GM23338 (cell line): ENCODE measurements at places on chromosomes 2 and 18. TPM values are rescaled to one million over a fixed set of nuclear protein-coding genes. Genes with fewer than 3 reads are reported as not detected.

DNA sequence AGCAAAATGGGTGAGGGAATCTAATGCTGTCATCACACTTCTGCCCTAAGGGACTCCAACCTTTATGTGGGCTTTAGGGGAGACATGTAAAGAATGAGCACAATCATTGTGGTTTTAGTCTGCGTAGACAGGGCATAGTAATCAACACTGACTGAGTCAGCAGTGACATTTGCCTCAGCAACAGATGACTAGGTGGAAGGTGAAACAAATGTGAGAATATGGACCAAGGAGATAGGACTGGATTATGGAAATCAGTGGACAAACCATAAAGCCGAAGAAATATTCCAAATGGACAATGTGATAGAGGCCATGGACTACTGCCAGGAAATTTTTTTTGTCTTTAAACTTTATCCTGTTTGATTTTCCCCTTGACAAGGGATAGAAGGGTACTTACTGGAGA is 83.9 kb downstream of the PDK1 start:
- no peak for DNase-seq

DNA sequence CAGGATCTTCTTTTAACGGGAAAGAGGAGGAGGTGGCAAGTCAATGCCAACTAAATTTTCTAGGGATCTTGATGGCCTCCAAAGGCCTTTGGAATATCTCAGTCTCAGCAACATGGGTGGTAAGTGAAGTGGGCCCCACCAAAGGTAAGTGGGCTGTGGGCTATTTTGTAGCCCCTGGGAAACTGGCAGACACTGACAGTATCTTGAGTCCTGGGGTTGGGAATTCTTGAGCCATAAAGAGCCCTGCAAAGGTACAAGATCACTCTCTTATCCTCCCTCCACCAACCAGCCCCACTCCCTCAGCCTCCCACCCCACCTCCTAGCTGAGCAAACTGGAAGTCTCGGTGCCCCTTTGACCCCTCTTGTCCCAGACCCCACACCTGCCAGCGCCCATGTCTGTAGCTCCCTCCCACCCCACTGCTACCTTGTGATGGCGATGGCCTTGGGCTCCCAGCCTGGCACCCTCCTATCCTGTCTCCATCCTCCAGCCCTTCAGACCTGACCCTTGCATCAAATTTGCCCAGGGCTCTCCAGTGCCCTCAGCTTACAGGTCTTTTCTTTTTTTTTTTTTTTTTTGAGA is 8.5 kb downstream of the ATP6V1B1 start:
- no peak for DNase-seq

- no peak for DNase-seq
Measured at GRCh38 chr2:222805591-222806304, 55.1 kb upstream of the ACSL3 start.

DNA sequence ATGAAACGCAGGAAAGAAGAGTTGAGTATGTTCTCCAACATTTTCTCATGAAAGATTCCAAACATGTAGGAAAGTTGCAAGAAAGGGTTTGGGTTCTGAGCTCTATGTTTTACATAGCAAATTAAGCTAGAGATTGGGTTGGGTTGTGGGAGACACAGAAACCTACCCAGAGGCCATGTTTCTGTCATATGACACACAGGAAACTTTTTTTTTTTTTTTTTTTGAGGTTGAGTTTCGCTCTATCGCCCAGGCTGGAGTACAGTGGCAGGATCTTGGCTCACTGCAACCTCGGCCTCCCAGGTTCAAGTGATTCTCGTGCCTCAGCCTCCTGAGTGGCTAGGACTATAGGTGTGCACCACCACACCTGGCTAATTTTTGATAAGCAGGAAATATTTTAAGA is 57.6 kb downstream of the DOCK10 start:
- DNase-seq = no peak

- no peak for DNase-seq
Measured at GRCh38 chr2:217667512-217667911, 335.3 kb downstream of the TNS1 start.

- peak; percentile 21 for DNase-seq
Measured at GRCh38 chr2:184814421-184814820, 216.1 kb downstream of the ZNF804A start.

DNA sequence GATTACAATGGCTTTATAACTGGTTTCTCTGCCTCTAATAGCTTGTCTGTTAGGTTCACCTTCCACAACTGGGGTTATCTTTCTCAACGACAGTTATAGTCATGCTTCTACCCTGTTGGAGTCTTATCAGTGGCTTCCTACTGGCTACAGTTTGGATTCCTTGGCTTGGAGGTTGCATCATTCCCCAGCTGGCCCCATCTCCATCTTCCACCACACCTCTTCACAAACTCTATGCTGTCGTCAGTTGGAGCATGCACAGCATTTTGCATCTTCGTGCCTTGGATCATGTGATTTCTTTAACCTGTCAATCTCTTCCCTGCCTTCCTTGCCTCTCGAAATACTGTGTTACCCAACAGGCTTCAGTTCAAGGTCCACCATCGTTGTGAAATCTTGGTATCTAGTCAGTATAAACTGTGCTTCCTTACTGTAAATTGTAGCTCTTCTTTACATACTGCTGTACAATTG is 316.3 kb upstream of the CXCR4 start:
- DNase-seq = no peak

DNA sequence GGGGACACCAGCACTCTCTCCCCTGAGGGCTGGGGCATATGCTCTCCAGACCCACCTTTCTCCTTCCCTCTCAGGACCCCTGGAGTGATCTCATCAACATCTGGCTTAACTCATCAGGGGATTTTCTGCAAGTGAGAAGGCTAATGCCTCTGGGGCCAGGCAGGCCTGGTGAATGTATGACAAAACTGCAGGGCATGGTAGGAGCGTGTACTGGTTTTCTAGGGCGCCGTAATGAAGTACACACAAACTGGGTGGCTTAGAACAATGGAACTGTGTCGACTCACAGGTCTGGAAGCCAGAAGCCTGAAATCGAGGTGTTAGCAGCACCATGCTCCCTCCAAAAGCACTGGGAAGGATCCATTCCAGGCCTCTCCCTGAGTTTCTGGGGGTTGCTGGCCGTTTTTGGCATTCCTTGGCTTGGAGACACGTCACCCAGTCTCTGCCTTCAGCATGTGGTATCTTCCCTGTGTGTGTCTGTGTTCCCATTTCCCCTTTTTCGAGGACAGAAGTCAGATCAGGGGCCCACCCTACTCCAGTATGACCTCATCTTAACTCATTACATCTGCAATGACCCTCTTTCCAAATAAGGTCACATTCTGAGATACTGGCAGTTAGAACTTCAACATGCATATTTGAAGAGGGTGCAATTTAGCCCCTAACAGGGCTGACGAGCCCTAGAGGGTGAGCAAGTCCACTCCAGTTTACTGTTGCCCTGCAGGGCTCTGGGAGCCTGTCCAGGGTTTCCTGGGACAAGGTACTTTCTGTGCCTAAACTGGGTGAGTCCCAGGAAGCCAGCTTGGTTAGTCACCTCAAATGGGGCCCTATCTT is 45.5 kb upstream of the CAB39 start:
- no peak for DNase-seq

- no peak for DNase-seq
Measured at GRCh38 chr2:121231385-121232000, 53.5 kb downstream of the TFCP2L1 start.

- DNase-seq = no peak
Measured at GRCh38 chr2:108278631-108279030, 10.1 kb upstream of the SULT1C2 start.

GRCh38 chr2:211351987-211352386 is 795.6 kb downstream of the CPS1 start:
- no peak for DNase-seq

DNA sequence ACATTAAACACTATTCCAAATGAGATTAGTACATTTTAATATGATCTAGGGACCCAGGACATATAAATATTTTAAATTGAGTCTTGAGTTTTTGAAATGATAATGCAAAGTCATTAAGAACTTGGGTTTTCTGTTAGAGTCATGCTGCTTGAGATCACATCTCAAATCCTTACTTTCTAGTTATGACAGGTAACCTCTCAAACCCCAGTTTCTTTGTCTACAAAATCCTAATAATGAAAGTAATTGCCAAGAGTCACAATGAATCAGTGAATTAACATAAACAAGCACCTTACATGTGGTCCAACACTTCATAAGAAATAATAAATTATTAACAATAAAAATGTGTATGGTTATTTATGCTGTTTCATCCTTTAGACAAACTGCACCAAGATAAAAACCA is 607.6 kb downstream of the LRP1B start:
- DNase-seq = no peak

DNA sequence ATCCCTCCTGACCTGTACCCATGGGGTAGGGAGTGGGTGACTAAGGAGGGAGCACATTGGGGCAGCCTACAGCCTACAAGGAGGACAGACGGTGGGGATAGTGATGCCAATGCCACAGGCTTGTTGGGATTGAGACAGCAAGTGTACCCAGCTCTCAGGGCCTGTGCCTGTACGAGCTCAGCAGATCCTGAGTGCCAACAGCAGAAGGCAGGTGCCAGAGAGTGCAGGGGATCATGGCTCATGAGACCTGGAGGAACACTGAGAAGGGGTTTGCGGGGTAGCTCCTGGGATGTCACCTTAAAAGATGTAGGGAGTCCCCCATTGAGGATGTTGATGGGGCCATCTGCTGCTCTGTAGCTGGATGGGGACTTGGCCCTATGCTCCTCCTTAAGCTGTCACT is 10.3 kb upstream of the SNED1 start:
- DNase-seq = no peak

- no peak for DNase-seq
Measured at GRCh38 chr18:35662293-35663062, 80.9 kb downstream of the GALNT1 start.

DNA sequence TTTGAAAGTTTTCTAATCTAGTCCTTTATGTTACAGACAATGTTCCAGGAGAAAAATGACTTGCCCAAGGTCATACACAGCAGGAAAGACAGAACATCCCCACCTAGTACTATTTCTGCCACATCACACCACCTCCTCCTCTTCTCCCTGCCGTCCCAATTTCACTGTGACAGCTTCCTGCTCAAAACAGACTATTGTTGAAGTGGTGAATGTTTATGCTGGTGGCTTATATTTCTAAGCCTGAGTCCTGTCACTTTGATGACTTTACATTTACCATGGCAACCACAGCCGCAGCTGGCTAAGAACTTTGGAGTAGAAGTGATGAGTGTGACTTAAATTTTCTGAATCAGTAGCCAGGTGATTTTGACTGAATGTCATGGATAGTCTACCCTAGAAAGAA is 10.0 kb downstream of the GALNT5 start:
- no peak for DNase-seq

GRCh38 chr2:121998751-121999150 is 243.3 kb downstream of the TSN start:
- DNase-seq = no peak

DNA sequence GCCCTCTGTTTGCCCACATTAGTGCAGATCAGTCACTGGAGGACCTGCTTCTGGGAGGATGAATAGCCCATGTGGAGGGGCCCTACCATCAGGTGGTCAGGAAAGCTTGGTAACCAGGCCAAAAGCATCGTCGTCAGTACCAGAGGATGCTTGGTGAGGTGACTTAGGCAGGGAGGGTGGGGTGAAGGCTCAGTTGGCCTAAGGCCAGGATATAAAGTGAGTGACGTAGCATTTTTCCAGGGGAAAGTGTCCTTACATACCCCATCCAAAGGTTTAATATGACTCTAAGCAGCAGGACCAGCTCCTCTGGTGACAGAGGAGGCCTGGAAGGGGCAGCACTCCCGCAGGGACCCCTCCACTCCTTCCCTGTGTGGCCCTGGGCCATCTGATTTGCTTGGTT is 27.7 kb upstream of the DNMT3A start:
- no peak for DNase-seq

DNA sequence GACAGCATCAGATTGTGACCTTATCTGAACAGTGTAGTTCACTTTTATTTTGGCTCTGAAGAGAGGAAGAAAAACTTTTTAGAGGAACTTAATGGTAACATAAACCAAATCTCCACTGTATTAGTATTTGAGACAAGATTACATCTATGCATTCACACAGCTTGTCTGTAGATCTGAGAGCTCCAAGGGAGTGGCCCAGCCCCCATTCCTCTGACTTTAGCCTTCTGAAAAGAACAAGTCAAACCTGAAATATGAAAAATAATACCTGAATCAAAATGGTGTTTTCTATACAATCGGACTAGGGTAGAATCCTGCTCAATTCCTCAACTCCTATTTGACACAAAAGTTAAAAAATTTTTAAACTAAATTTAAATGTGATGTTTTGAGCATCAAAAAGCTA is 23.1 kb downstream of the STARD7 start:
- DNase-seq = no peak

- DNase-seq = no peak
Measured at GRCh38 chr2:2271469-2271941, 59.6 kb downstream of the MYT1L start.

GRCh38 chr2:232418056-232418455 is 11.4 kb downstream of the ALPG start:
- DNase-seq = no peak

GRCh38 chr2:195734395-195734794 is 77.4 kb downstream of the SLC39A10 start:
- DNase-seq = no peak

DNA sequence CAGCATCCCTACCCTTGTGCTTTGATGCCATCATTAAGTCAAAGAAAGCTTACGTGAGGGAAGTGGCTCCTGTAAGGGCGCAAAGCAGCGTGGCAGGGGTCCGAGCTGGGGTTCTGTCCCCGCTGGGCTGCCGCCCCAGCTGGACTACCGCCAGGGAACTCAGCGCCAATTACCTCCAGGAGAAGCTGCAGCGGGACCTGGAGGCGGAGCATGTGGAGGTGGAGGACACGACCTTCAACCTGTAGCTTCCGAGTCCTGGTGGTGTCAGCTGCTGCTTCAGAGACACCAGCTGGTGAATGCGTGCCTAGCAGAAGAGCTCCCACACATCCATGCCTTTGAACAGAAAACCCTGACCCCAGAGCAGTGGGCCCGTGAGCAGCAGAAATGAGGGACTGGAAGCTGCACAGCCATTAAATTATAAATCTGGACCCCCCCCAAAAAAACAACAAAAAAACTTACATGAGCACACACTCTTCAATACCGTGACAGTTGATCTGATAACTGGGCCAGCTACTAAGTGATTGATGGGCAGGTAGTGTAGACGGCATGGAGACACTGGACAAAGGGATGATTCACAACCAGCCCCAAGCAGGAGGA is 20.1 kb upstream of the YES1 start:
- DNase-seq = peak; percentile 87

DNA sequence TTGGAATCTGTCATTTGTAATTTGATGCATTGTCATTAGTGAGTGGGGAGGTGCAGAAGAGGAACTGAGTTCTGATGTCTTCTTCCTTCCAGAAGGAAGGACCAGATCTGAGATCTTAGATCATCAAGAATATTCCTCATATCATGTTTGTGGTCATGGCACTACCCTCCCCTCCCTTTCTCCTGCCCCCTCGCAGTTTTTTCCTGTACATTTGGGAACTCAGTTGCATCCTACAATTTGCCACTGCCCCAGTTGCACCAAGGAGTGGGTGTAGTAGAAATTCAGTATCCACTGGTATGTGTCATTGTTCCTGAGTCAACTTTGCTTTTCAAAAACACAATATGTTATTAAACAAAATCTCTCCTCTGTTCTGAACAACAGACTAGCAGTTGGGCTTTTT is 26.6 kb upstream of the ACVR1 start:
- DNase-seq = no peak

Gene SPAST
- total RNA-seq = 33.9 and 37.6 TPM in 2 replicates

Gene SPRED2
- total RNA-seq = 10.4 and 13.0 TPM in 2 replicates

Gene ANKZF1
- 51.2 and 61.9 TPM in 2 replicates for total RNA-seq

Gene CYP27C1
- total RNA-seq = 2.9 and 3.0 TPM in 2 replicates

Gene REG1A
- not detected in 2 replicates for total RNA-seq

Gene STPG4
- 0.28 TPM in 1 of 2 replicates, not detected in the other for total RNA-seq

Gene EPC2
- total RNA-seq = 27.0 and 28.2 TPM in 2 replicates

Gene CFAP221
- 0.23 and 0.42 TPM in 2 replicates for total RNA-seq

Gene RPE
- 79.1 and 95.1 TPM in 2 replicates for total RNA-seq
